ENCODE measurements at places on chromosomes 3 and 15.

GRCh38 chr3:32596909-32597369 is 26.3 kb upstream of the DYNC1LI1 start:
- DNase-seq, result no peak

DNA sequence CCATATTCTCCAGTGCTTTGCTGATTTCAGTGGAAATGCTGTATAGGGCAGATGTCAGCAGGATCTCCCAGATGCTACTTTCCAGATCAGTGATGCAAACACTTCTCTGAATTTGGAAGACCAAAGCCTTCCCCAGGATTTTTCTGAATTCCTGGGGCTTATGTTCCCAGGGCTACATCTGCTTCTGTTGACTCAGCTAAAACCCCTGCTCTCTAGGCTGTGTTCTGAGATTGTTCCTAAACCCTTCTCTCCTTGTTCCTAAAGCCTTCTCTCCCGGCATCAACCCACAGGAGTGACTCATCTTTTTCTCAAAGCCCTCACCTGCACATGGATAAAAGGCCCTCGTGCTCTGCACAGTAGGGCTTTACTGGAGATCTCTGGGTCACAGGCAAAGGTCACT is 35.5 kb downstream of the FAH start:
- no peak for DNase-seq

- no peak for DNase-seq
These were observed 148.1 kb downstream of the NEO1 start for GRCh38 chr15:73200339-73200738.

DNA sequence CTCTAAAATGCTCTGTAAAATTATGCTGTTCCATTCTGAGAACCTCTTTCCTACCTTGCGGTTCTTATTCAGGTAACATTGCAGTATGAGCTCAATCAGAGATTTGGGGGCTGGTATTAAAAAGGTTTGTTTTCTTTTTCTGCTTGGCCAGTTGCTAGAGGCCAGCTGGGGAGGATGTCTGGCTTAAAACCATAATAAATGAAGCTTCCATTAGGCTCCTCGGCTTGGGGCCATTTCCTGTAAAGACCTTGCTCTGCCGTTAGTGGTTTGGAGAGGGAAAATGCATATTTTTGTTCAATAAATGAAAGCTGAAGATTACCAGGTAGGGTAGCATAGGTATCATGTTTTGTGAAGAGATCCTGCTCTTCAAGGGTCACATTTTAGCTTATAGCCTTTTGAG is 55.2 kb downstream of the MCTP2 start:
- no peak for DNase-seq

DNA sequence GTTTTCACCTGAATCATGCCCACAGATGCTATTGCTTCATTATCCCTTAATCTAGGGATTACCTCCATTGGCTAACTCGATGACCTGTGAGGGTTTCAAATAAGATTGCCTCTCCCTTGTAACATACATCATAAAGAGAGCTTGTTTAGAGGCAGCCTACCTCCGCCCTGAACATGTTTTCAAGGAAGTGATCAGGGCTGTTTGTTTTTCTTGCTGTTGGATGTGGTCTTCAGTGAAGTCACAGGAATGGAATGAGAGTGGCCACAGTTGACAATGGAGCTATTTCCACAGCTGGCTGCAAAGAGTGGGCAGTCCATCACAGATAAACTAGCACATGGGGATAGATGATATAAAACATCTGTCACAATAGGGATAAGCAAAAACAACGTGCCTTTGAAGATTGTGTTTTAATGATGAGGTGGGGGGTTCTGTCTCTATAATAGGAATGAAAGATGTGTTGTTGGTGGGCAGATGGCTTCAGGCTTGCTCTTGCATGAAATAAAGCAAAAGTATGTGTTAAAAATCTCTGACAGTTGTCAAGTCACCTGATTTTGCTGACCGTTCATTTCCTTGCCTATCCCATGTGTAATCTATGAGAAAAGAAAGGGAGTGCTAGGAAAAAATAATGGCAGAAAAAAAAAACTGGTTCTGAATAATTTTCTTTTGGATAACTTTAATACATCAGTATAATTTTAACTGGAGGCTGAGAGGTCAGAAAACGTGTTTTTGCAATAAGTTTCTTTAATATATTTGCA is 642.3 kb downstream of the RBMS3 start:
- no peak for DNase-seq

DNA sequence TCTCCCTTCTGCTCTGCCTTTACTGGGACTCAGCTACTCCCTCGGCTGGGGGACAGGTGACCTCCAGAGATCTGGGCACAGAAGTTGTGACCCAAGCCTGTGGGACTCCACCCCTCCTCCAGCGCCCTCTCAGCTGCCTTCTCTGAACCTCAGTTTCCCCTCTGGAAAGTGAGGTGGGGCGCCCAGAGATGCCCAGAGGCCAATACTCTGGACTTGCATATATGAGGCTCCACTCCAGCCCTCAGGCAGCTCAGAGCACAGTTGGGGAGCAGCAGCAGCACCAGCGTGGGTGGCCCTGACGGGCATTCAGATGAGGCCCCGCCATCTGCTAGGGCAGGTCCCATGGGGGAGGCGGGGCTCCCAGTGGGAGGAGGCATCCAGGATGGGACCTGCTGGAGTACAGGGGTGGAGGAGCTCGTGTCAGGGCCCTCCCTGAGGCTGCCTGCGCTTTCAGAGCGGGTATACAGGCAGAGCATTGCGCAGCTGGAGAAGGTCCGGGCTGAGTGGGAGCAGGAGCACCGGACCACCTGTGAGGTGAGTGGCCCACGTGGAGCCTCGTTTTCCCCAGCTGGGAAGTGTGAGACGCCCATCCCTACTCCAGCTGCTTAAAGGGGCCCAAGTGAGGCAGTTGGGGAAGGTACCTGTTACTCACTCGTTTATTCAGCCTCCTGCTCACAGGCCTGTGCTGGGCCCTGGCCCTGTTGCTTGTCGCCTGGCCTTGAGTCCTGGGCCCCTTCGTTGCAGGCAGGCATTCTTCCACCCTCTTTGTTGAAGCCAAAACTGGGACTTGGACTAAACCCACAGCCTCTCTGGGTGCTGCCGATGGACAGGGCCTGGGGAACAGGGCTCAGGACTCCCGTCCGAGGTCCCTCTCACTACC is 35.4 kb downstream of the PSTPIP1 start:
- no peak for DNase-seq

DNA sequence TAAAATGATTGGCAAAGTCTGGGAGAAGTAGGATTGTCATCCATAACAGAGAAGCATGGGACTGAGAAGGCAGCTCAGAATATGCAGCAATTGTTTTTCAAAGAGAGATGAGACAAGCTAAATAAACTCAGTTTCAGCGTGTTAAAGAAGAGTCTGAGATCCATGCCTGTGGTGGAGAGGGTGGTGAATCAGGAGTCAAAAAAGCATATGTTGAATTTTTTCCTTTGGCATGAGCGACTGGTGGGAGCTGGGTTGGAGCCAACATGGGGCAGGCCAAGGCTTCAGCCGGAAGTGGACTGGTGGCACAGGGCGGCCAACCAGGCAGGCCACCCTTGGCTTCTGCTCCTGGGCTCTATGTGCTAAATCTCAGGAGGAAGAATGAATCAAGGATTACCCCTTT is 102.0 kb downstream of the SST start:
- DNase-seq, result no peak

GRCh38 chr15:42621996-42622925 is 46.9 kb downstream of the STARD9 start:
- no peak for DNase-seq

Data from suppressor macrophage (primary cell).